Dermis microvascular lymphatic vessel endothelial cell (primary cell): ENCODE measurements at places on chromosomes 7 and 10.

- no peak for DNase-seq
Measured at GRCh38 chr10:66980246-66980815, 54.5 kb downstream of the LRRTM3 start.

GRCh38 chr10:64959883-64960282, 1438.7 kb downstream of the REEP3 start:
- DNase-seq, result no peak

DNA sequence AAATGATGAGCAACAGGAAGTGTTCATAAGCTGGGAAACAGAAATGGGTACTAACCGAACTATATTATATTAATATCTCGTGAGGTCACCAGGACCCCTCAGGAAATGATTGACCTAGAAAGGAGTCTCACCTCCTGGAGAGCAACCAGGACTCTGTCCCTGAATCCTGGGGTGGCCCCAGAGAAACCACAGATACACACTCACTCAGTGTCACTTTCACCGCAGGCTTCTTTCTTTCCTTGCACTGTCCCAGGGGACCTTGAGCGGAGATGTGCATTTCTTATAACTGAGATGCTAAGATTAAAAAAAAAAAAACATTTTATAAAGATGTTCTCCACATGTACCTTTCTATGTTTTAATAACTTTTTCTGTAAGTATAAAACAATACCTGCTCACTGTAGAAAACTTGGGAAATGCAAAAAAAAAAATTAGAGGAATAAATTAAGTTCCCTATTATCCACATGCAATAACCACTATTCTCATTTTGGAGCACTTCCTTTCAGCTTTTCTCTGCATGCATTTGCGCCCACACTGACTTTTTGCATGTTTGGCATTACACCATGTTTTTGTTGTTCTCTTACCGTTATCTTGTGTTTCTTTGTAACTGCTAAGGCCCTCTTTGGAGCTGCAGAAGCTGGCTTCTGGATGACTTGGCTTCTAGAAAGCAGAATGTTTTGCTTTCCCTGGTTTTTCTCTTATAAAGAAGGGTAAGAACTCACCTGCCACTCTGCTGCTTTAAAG, 15.0 kb downstream of the NOD1 start:
- DNase-seq, result no peak

GRCh38 chr7:135793841-135794240, 45.2 kb upstream of the FAM180A start:
- no peak for DNase-seq

- no peak for DNase-seq
Measured at GRCh38 chr10:43874984-43875383, 226.3 kb upstream of the ZNF32 start.
